ENCODE measurements at places on chromosomes 5 and 9.

- DNase-seq, result peak; percentile 28
Observed at GRCh38 chr5:158430166-158430797, 571.3 kb upstream of the CLINT1 start.

DNA sequence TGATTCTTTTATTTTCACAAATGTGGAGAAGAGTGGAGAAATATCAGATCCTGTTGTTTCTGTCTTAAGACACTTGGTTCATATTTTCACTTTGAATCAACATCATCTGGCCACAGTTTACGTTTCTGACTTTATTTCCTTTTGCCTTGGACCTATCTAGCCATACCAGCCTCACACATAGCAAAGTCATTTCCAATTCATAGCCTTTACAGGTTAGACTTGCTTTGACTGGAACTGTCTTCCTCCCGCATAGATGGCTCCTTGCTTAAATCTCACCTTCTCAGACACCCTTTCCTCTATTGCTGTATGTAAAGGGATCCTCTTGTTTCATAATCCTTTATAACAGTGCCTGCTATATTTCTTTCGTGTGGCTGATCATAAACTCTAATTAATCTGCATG, 297.8 kb downstream of the SH3GL2 start:
- no peak for DNase-seq

GRCh38 chr5:179451114-179451827, 99.1 kb upstream of the RUFY1 start:
- no peak for DNase-seq

- peak; percentile 32 for DNase-seq
Observed at GRCh38 chr5:62343428-62343827, 37.4 kb downstream of the KIF2A start.

DNA sequence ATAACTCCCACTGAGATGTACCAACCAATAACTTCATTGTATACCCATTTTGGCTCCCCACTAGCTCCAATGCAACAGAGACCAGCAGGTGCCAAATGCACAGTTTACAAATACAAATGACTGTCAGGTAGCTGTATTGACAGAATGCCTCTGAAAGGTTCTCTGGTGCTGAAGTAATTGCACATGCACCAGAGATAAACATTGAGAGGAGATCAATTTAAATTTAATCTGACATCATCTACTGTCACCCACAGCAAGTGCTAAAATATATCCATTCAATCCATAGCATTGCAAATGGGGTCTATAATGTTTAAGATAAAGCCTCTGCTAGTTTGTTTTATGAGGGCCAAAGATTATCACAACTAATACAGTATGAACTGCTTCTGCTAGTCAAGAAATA, 80.2 kb downstream of the STX17 start:
- no peak for DNase-seq

GRCh38 chr5:56763711-56764466, 51.5 kb upstream of the MAP3K1 start:
- peak; percentile 8 for DNase-seq

- no peak for DNase-seq
Observed at GRCh38 chr9:22379272-22379671, 67.4 kb upstream of the DMRTA1 start.

DNA sequence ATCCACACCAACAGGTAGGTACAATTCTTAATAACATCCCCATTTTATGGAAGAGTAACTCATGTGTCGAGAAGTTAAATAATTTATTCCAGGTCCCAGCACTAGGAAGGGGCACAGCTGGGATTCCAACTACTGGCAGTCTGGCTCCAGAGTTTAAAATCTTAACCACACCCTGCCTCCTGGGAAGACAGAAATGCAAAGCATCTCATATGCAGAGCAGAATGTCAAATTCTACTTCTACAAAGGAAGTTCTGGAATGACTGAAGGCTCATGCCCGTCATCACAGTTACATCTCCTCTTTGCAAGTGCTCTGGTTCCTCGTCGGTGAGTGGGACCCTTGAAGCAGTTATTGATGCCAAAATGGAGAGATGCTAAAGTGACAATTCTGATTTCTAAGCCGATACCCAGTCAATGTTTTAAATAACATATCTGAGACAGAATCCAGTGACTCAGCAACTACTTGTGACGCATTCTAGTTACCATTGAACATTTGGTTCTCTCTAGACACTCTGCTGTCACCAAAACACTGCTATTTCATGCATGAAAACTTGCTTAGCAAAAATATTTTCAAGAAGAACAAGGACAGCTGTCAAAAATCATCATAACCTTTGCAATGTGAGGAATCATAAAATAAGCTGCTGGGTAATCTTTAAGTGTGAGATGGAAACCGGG, 412.7 kb downstream of the CTNND2 start:
- no peak for DNase-seq

GRCh38 chr5:113202287-113202686, 225.7 kb downstream of the DCP2 start:
- DNase-seq, result no peak

- DNase-seq, result no peak
Observed at GRCh38 chr9:136533775-136534157, 12.1 kb downstream of the NOTCH1 start.

DNA sequence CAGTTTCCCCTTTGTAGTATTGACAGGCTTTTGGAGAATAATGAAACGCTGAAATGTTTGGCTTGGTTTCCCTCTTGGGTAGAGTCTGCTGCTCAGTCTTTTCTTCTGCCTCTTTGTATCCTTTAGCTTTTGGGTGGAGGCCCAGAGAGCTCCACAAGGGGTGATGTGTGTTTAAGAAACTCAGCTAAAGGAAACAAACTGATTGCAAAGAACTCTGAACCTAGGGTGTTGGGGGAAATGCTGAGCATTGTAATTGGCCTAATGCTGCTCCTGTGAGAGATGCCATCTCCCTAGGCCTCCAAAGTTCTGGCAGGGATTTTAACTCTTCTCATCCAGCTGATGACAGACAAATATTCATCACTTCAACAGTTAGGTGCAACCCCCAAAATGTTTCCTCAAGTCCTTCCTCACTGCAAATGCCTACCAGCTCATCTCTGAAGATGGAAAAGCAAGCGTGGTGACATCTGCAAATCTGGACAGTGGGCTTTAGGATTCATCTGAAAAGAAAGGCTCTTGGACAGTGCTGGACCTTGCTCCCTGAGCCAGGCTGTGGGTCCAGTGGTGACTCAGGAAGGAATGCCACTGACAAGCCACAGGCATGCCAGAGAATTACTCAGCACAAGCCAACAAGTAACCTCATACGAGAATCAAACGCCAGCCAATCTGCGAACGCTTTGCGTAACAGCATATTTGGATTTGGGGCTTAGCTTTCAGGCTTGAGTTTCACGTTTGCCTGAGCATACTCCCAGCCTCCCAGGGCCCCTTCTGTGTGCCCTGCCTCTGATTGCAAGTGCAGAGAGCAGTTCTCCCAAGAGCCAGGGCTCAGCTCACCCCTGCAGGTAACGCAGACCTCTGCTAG, 30.5 kb upstream of the ZSWIM6 start:
- peak; percentile 99 for DNase-seq

- no peak for DNase-seq
Observed at GRCh38 chr5:18954239-18954638, 1033.8 kb downstream of the CDH18 start.

- no peak for DNase-seq
Observed at GRCh38 chr5:178527458-178528307, 62.5 kb downstream of the COL23A1 start.

GRCh38 chr5:142834504-142834903, 64.3 kb downstream of the ARHGAP26 start:
- DNase-seq, result no peak

- DNase-seq, result peak; percentile 48
Observed at GRCh38 chr9:93003552-93004407, 54.7 kb upstream of the SUSD3 start.

- DNase-seq, result peak; percentile 50
Observed at GRCh38 chr5:96476654-96477053, 43.6 kb upstream of the PCSK1 start.

DNA sequence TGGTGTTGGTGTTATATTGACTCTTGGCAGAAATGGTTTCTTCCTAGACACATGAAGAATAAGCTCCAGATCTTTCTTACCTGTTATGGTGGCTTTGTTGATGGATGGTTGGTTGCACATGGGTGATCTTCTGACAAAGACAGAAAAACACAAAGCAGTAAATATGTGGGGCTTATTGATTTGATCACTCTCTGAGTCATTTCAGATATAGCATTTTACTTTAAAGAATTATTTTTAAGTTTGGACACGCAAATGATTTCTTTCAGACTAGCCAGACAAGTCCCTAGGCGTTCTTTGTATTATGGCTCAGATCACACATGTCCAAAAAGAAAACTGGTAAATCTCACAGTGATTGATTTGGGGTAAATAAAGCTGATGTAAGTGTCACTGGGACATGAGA, 597.6 kb downstream of the RAB3C start:
- no peak for DNase-seq

DNA sequence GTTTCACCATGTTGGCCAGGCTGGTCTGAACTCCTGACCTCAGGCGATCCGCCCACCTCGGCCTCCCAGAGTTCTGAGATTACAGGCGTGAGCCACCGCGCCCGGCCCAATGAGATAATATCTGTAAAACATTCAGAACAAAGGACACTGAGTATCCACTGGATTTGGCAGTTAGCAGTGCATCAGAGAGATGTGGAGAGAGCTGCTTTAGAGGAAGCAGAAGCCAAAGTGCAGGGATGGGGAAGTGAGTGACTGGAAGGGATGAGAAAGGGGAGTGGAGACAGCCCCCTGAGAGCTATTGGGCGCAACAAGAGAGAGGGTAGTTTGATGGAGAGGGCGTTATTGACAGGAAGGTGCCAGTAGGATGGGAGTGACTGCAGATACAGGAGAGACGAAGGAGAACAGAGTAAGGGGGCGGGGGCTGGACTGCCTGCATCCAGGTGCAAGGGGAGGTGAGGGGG, 157.5 kb upstream of the SHB start:
- DNase-seq, result no peak

GRCh38 chr5:170427672-170428236, 38.6 kb upstream of the KCNMB1 start:
- peak; percentile 48 for DNase-seq

GRCh38 chr5:19837536-19838174, 150.3 kb downstream of the CDH18 start:
- DNase-seq, result no peak

- peak; percentile 45 for DNase-seq
Observed at GRCh38 chr5:978693-979092, 29.9 kb upstream of the NKD2 start.

GRCh38 chr9:129561594-129562281, 59.2 kb downstream of the C9orf50 start:
- no peak for DNase-seq

- DNase-seq, result no peak
Observed at GRCh38 chr9:87602933-87603643, 105.4 kb downstream of the DAPK1 start.

- no peak for DNase-seq
Observed at GRCh38 chr9:129513282-129513681, 107.6 kb downstream of the C9orf50 start.

DNA sequence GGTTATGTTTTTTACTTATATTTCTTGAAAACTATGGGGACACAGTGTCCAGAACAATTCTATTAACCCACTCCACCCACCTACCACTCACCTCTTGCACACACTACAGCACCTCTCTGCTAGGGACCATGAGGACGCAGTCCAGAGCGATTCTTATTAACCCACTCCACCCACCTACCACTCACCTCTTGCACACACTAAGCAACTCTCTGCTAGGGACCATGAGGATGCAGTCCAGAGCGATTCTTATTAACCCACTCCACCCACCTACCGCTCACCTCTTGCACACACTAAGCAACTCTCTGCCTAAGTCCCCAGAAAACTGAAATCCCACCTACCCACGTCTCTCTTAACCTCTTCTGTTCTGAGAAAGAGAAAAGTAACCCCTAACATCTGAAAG, 2.2 kb upstream of the SHROOM1 start:
- no peak for DNase-seq

- DNase-seq, result no peak
Observed at GRCh38 chr5:56848206-56848605, 32.9 kb downstream of the MAP3K1 start.

- DNase-seq, result no peak
Observed at GRCh38 chr5:60494635-60495034, 205.3 kb downstream of the DEPDC1B start.

GRCh38 chr9:80158131-80158530, 586.4 kb downstream of the TLE4 start:
- no peak for DNase-seq

- DNase-seq, result peak; percentile 37
Observed at GRCh38 chr9:72509635-72510034, 11.8 kb upstream of the TMC1 start.

DNA sequence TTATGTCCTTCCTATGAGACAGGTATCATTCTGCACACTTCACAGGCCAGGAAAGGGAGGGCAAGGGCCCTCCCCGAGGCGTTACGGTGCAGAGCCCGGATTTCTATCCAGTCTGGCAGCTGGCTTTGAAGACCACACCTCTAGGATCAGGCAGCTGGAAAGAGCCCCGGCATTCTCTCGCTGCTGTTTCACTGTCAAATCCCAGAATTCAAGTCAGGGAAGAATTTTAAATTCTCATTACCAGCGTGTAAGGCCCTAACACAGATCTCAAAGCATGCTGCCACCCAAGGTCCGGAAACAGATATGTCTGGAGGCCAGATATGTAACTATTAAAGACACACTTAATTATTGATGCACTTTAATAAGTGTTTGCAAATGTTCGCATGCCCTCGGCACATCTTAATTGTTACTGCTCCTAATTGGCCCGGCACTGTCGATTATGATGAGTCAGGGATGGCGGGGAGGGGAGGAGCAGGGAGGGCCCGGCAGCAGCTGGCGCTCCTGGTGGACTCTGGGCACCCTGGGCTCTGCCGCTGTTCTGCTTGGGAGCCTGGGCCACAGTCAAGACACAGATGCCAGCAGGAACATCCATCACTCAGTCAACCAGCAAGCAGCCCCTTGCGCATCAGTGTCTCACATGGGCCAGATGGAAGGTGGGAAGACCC, 76.3 kb upstream of the BARHL1 start:
- no peak for DNase-seq

GRCh38 chr5:40405996-40406740, 273.5 kb upstream of the PTGER4 start:
- no peak for DNase-seq

DNA sequence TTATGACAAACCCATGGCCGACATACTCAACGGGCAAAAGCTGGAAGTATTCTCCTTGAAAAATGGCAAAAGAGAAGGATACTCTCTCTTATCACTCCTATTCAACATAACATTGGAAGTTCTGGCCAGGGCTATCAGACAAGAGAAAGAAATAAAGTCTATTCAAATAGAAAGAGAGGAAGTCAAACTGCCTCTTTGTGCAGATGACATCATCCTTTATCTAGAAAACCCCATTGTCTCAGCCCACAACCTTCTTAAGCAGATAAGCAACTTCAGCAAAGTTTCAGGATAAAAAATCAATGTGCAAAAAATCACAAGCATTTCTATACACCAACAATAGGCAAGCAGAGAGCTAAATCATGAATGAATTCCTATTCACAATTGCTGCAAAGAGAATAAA, 1799.9 kb upstream of the ACO1 start:
- DNase-seq, result no peak

- peak; percentile 100 for DNase-seq
Observed at GRCh38 chr5:93582677-93583438, at the start of gene NR2F1. TSS of gene NR2F1 (plus strand) at chr5:93583222. CDS start at chr5:93585024, 1,802 bp downstream.

DNA sequence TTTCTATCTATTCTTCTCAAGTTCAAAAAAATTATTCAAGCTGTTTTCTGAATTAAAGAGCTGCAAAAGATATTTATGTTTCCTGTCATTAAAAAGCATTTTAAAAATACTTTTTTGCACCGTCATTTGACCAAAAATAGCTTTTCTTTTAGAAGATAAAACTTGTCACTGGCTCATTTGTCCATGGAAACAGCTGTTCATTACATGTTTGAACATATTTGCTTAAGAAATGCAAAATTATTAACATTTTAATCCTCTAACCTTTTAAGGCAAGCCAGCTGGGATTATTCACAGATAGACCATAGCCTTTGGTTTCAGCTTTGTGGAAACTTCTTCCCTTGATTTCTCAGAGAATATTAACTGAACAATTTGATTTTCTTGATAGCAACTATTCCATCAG, 393.9 kb downstream of the TUSC1 start:
- DNase-seq, result no peak
